ENCODE measurements at places on chromosomes 4 and X. TPM values are rescaled to one million over a fixed set of nuclear protein-coding genes. Genes with fewer than 3 reads are reported as not detected.

DNA sequence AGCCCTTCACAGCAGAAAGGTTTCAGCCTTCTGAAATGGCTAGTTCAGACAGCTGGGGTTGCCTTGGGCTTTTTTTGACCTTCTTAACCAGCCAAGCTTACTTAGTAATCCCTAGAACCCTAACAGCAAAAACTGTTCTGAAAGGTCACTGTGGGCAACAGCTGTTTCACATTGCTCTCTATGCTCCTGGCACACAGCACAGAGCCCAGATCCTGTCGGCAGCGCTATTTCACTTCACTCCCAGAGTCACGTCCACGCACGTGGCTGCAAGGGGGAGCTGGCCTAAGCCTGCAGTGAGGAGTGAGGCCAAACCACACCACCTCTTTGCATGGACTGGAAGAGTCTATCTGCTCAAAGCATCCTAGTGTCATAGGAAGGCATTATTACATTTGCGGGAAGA is 32.0 kb upstream of the STS start:
- H3K27me3 ChIP-seq = no peaks in the 10 kb centered on the region
- peaks cover 6% of the 10 kb centered on the region for H3K4me1 ChIP-seq
- no peak overlapping the region for H3K4me3 ChIP-seq
- no peaks in the 10 kb centered on the region for H3K36me3 ChIP-seq
- DNase-seq = no peak
- no peak overlapping the region for H3K27ac ChIP-seq

GRCh38 chr4:52554612-52555355 is 104.3 kb downstream of the USP46 start:
- DNase-seq = no peak
- no peaks in the 10 kb centered on the region for H3K4me1 ChIP-seq
- no peak overlapping the region for H3K27ac ChIP-seq
- no peaks in the 10 kb centered on the region for H3K36me3 ChIP-seq

DNA sequence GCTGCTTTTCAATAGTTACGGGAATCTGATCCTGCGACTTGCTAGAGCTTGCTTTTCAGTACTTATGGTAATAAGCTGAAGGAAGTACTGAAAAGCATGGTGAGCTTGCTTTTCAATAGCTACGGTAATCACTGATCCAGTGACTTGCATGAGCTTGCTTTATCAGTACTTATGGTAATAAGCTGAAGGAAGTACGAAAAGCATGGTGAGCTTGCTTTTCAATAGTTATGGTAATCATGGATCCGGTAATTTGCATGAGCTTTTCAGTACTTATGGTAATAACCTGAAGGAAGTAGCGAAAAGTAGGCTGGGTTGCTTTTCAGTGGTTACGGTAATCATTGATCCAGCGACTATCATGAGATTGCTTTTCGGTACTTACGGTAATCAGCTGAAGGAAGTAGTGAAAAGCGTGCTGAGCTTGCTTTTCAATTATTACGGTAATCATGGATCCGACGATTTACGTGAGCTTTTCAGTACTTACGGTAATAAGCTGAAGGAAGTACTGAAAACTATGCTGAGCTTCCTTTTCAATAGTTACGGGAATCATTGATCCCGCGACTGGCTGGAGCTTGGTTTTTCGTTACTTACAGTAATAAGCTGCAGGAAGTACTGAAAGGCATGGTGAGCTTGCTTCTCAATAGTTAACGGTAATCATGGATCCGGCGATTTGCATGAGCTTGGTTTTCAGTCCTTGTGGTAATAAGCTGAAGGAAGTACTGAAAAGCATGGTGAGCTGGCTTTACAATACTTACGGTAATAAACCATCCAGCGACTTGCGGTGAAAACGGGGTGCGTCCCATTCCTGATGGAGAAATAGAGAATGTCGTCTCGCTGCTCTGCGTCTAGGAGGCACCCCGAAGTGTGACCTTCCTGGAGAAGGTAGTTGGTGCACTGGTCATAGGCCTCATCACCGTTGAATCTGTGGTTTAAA is 6.5 kb downstream of the CRLF2 start:
- peak overlapping the region; percentile 45 for H3K4me3 ChIP-seq
- H3K27ac ChIP-seq = no peak overlapping the region
- H3K27me3 ChIP-seq = no peaks in the 10 kb centered on the region
- peaks cover 11% of the 10 kb centered on the region for H3K4me1 ChIP-seq

DNA sequence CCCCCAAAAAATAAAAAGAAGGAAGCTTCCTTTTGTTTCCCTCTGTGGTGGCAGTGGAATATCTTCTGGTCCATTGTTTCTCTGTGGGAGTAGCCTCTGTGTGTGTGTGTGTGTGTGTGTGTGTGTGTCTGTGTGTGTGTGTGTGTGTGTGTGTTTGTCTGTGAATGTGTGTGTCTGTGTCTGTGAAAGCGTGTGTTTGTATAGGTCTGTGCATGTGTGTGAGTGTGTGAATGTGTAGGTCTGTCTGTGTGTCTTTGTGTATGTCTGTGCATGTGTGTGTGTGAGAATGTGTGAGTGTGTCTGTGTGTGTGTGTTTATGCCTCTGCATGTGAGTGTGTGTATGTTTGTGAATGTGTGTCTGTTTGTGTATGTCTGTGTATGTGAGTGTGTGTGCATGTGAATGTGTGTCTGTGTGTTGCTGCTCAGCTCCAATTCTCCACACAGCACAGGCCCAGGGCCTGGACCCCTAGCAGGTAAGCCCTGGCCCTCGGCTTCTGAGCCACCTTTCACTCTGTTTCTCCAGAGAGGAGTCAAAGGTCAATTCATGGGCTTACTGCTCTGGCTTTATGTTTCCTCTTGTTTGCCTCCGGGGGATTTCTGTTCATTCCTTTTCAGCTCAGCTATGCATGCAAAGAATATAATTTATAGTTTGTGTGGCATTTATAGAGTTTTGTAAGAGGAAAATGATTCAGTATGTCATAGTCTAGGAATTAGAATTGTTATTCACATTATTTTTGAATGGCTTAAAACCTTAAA is 89.8 kb downstream of the UCHL1 start:
- DNase-seq = no peak
- no peaks in the 10 kb centered on the region for H3K27me3 ChIP-seq
- H3K4me3 ChIP-seq = no peak overlapping the region
- no peaks in the 10 kb centered on the region for H3K36me3 ChIP-seq
- H3K4me1 ChIP-seq = no peaks in the 10 kb centered on the region

- no peaks in the 10 kb centered on the region for H3K27me3 ChIP-seq
- H3K4me3 ChIP-seq = no peak overlapping the region
- no peak overlapping the region for H3K27ac ChIP-seq
- no peaks in the 10 kb centered on the region for H3K36me3 ChIP-seq
- no peaks in the 10 kb centered on the region for H3K4me1 ChIP-seq
- DNase-seq = no peak
These were observed 512.5 kb upstream of the SLIT2 start for GRCh38 chr4:19739101-19739651.

DNA sequence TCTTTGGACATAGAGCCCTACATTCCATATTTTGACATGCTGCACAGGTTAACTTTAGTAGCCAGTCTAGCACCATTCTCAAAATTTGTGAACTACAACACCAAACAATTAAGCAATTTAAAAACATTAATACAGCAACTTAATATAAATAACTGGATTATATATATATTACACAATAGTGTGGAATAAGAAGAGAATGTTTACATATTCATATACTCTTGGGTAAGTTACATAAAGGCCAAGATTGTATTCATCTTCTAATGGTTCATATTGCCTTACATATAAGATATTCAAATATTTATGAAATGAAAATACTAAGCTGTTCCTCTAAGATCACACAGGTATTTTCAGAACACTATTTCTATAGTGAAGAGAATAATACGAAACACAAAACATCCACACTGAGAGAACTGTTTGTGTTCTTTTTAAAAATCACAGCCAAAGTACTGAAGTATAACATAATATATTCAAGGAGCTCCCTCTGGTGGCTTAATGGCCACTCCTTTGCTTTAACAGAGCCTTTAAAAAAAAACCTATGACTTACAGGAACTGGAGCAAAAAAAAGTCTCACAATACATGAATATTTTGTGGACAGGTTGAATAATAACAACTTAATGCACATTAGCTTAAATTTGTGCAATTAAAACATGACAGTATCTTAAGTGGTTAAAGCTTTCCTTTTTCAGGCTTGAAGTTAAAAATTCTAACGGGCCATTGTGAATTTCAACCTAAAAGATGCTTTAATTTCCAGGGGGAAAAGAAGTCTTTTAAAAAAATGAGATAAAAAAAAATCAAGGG is 46.2 kb downstream of the NEK1 start:
- no peak for DNase-seq
- H3K4me1 ChIP-seq = no peaks in the 10 kb centered on the region
- no peak overlapping the region for H3K27ac ChIP-seq
- no peak overlapping the region for H3K4me3 ChIP-seq

Gene SAGE1
- not detected for total RNA-seq

- H3K36me3 ChIP-seq = no peaks in the 10 kb centered on the region
- DNase-seq = no peak
- no peak overlapping the region for H3K4me3 ChIP-seq
These were observed 128.5 kb downstream of the BCOR start for GRCh38 chrX:39969099-39969818.

Gene SLC9B1
- 0.74 TPM for total RNA-seq
